ENCODE measurements at places on chromosomes 4 and X.

- DNase-seq = no peak
Observed at GRCh38 chr4:67871867-67872266, 11.9 kb downstream of the TMPRSS11D start.

DNA sequence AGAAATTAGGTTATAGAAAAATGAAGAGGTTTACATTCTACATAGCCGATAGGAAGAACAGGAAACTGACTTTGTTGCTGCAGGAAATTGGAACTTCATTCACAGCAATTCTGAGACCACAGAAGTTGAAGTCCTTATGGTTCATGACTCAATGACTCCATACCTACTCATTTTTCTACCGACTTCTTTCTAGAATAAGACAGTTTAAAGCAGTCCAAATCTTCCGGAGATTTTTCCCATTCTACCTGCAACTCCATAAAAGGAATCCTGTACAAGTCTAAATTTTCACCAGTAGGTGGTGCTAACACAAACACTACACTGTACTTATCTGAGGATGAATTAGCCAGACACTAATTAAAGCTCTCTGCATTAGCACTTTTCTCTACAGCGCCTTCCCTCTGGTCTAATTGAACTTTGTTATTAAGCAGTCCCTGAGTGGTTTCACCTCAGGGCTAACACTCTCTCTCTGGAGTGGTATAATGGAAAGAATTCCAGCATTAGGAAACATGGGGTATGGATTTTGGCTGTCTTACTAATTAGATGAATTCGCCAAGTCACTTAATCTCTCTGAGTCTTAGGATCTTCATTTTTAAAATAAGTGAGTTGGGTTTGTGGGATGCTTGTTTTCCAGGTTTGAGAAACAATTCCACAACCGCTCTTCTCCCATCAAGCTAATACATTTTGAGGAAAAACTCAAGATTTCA is 167.9 kb downstream of the SMIM20 start:
- no peak for DNase-seq

DNA sequence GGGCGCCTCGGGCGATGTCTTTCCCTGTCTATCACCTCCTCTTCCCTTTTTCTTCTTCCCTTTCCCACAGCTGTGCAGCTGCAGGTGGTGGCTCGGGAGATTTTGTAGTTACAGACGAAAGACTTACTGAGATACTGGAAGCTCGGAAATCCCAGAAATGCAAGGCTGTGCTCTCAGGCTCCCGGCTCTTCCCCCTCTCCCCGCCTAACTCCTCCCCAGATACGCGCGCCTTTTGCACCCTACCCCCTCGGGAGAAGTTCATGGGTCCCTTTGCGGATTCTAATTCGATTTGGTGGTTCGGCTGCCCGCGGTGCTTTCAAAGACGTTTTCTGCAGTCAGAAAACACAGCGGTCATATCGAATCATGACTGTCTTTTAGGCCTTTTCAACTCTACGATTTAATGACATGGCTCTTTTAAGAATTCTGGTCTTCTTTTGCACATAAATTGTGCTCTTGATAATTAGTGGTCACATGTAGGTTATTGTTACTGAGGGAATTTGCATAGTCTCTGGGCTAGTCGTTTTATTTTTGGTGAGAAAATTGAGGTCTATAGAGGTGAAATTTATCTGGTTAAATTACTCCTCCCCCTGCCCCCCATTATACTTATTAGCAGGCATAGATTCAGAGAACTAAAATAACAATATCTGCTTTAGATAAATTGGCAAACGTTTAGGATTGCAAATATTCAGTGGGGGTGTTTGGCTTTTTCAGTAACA is 1.6 kb downstream of the SEPTIN11 start:
- DNase-seq = no peak

DNA sequence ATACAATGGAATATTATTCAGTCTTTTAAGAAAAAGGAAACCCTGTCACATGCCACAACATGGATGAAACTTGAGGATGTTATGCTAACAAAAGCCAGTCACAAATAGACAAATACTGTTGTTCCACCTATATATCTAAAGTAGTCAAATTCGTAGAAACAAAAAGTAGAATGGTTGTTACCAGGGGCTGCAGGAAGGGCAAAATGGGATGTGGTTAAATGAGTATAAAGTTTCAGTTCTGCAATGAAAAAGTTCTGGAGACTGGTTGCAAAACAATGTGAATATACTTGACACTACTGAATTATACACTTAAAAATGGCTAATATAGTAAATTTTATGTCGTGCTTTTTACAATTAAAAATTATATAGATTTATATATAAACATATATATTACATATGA is 12.2 kb downstream of the SPOCK3 start:
- DNase-seq = no peak

GRCh38 chr4:8338351-8338961 is 68.9 kb downstream of the HTRA3 start:
- no peak for DNase-seq

Data from activated CD4-positive, CD25-positive, alpha-beta regulatory T cell (primary cell).